Caki2 (cell line): ENCODE measurements at places on chromosomes 2 and 18. TPM values are rescaled to one million over a fixed set of nuclear protein-coding genes. Genes with fewer than 3 reads are reported as not detected.

DNA sequence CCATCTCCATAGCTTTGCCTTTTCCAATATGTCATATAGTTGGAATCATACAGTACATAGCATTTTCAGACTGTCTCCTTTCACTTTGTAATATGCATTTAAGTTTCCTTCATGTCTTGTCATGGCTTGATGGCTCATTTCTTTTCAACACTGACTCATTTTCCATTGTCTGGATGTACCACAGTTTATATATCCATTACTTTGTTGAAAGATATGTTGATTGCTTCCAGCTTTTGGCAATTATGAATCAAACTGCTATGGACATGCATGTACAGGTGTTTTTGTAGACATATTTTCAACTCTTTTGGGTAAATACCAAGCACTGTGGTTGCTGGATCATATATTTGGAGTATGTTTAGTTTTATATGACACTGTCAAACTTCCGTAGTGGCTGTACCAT lies 26.3 kb downstream of the ACSL3 start:
- no peak for DNase-seq

- no peak for DNase-seq
Observed at GRCh38 chr2:11719230-11719977, 27.0 kb upstream of the LPIN1 start.

DNA sequence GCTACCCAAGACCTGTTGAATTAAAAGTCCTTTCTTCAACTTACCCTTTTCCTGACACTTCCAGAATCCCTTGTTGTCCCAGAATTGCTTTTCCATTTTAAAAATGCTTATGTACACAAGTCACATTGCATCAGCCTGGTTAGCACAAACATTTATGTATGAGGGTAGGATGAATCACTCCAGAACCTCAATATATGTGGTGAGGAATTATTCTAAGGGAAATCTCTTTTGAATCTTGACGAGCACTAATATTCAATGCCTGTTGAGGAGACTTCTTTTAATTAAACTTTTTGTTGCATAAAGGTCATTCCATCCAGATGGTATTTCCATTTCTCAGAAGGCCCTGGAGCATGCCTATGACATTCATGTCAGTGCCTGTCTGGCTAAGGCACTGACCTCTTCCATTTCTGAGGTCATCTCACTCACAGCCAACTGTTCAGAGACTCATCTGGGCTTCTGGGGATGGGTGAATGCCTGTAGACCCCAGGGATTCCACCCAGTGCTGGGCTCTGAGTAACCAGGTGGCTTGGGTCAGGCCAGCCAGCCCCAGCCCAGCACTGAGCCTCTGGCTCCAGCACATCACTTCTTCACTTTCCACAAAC lies 28.2 kb downstream of the ACMSD start:
- DNase-seq, result no peak

DNA sequence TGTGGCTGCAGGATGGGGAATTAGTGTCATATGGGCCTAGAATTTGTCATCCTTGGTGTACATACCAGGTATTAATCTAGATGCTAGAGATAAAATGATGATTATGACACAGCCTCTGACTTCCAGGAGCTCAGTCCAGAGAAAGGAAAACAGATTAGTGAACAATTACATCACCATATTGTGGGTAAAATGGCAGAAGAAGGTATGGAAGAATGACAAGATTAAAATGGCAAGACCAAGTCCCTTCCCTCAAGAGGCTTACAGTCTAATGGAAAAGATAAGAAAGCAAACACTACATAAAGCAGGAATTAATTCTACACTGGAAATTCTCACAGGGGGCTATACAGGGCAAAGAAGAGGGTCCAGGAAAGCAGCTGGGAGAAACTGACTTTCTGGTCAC lies 25.9 kb upstream of the TYMS start:
- DNase-seq, result no peak

DNA sequence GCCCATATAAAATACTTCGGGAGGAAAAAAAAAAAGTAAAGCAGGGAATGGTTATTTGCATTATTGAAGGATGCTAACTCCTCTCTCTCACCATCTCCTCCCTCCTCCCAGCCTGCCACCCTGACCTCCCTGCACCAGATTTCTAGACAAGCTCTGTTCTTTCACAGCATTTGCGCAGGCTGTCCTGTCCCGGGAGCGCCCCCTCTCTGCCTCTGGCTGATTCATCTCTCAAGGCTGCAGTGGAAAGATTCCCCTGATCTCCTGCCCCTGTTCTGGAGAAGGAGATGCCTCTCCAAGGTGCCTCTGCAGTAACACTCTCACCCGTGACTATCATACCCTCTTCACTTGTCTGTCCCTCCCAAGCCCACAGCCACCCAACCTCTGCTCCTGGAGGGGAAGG lies 38.5 kb downstream of the COL4A4 start:
- no peak for DNase-seq

- no peak for DNase-seq
Observed at GRCh38 chr2:230680463-230681170, 32.0 kb upstream of the CAB39 start.

- no peak for DNase-seq
Observed at GRCh38 chr2:170201275-170201674, 23.3 kb downstream of the MYO3B start.

The UGT1A5 gene
- total RNA-seq, result not detected in 2 replicates

The TNS1 gene
- total RNA-seq, result 0.61 and 0.68 TPM in 2 replicates

The CENPO gene
- 27.9 and 45.1 TPM in 2 replicates for total RNA-seq

The ANKRD29 gene
- total RNA-seq, result 0.17 and 0.71 TPM in 2 replicates

The SLC14A1 gene
- total RNA-seq, result not detected in 2 replicates

The IER3IP1 gene
- total RNA-seq, result 18.7 and 45.1 TPM in 2 replicates
